ENCODE measurements at places on chromosomes 3 and 15. TPM values are rescaled to one million over a fixed set of nuclear protein-coding genes. Genes with fewer than 3 reads are reported as not detected.

The DNAJA4 gene
- total RNA-seq = 22.3 TPM

The NOX5 gene
- total RNA-seq = 0.23 TPM

The TRIM42 gene
- total RNA-seq = not detected

The IQGAP1 gene
- total RNA-seq = 296 TPM

The LEO1 gene
- 16.6 TPM for total RNA-seq

The GABRB3 gene
- total RNA-seq = 0.94 TPM
